Adipocyte (in vitro differentiated cells): ENCODE measurements at places on chromosomes 1 and 21.

DNA sequence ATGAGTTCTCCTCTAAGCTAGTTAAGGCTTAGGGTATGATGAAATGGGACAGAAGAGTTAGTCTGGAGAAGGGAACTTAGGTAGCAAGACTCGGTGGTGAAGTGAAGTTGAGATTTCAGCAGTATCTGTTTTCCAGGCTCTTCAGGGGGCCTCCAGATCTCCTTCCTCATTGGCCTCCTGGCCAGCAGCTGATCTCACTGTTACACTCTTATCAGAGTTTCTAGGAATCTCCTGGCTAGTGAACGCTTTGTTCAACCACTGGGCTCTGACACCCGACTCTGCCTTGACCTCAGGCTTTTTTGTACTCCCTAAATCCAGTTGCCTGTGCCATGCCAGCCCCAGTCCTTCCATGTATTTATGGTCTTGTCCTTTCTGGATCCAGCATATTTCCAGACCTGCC lies 311.0 kb downstream of the ASTN1 start:
- DNase-seq = no peak

- no peak for DNase-seq
Observed at GRCh38 chr1:66335859-66336640, 197.9 kb upstream of the SGIP1 start.

DNA sequence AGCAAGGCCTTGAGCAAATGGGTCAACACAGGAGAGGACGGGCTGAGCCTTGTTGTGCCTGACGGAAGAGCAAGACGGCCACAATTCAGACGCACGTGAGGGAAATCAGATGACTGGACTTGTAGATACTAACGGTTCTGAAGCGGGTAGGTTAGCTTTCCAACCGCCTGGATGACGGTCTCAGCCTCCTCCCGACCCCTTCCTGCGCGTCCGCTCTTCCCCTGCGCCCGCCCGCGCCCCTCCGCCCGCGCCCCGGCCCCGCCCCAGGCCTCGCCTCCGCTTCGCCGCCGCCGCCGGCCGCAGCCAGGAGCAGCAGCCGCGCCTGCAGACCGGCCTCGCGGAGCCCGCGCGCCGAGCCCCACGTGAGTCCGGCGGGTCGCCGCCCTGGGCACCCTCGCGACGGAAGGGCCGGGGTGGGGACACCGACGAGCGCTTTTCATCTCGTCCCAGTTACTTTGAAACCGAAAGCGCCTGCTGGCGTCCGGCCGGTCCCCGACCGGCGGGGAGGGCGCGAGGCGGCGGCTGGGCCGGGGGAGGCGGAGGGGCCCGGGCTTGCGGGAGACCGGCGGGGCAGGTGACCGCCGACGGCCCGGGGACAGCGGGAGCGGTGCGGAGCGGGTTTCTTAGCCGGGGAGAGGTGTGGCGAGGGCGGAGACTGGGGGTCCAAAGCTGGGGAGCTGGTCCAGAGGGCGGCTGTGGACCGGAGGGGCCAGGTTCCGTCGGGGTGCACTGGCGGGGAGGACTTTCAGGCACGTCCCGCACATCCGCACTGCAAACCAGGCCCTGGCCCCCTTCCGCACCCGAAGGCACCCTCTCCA lies at the start of gene TRAF5:
Gene TRAF5, plus strand, starts transcription at position 306 of the 818 bp plus-strand sequence. CDS start 26,407 bp downstream, outside the sequence.
- peak; percentile 81 for DNase-seq

GRCh38 chr21:45853703-45854342 lies 127.7 kb upstream of the COL6A1 start:
- DNase-seq = no peak

GRCh38 chr21:44706706-44707581 lies 4.4 kb downstream of the TSPEAR start:
- no peak for DNase-seq

DNA sequence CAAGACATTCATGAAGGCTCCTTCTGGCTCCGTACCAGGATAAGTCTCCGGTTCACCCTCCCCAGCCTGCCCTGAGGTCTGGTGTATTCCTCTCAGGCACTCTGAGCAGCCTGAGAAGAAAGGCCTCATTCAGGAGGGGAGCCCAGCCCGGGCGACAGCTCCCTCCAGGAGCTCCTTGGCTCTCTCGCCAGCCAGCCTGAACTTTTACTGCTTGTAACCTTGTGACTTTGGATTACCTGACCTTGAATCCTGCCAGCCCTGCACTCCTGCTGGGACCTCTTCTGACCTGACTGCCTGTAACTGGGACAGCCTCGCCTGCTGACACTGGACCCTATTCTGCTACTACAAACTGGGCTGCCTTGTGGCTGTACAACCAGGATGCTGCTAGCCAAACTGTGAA lies 65.8 kb downstream of the CD34 start:
- DNase-seq = no peak
